ENCODE measurements at places on chromosomes 2 and 18.

DNA sequence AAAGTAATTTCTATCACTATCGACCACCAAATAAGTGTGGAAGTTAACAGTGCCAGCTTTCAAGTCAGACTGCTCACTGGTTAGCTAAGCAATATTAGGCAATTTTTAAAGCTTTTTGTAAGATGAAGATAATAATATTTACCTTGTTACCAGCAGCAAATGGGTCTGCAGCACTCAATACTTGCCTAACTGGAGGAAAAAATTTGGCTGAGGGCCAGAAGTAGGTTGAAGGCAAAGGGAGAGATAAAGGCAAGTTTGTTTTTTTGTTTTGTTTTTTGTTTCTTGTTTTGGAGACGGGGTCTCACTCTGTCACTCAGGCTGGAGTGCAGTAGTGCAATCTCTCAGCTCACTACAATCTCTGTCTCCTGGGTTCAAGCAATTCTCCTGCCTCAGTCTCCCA, 675.9 kb downstream of the DPP10 start:
- DNase-seq = no peak

GRCh38 chr2:120323807-120324399, 22.0 kb upstream of the INHBB start:
- DNase-seq = no peak

GRCh38 chr18:49630246-49630699, 68.4 kb downstream of the LIPG start:
- no peak for DNase-seq

DNA sequence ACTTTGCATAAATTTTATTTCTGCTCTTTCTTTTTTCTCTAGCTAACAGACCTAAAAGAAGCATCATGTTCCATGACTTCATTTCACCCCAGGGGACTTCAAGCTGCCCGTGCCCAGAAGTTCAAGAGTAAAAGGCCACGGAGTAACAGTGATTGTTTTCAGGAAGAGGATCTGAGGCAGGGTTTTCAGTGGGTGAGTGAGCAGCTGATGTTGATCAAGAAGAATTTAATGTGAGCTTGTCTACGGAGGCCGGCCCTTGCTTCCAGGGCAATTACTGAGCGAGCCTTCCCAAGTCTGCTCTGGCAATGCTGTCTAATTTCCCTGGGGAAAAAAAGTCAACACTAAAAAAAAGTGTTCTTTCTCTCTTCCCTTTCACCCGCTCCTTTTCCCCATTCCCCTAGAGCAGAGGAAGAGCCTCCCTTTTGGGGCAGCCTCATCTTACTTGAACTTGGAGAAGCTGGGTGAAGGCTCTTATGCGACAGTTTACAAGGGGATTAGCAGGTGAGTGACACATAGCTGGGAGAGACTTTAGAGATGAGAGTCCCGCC, 1.2 kb downstream of the CDK15 start:
- DNase-seq = no peak

GRCh38 chr2:147639386-147639785, 205.4 kb upstream of the ACVR2A start:
- DNase-seq = no peak

DNA sequence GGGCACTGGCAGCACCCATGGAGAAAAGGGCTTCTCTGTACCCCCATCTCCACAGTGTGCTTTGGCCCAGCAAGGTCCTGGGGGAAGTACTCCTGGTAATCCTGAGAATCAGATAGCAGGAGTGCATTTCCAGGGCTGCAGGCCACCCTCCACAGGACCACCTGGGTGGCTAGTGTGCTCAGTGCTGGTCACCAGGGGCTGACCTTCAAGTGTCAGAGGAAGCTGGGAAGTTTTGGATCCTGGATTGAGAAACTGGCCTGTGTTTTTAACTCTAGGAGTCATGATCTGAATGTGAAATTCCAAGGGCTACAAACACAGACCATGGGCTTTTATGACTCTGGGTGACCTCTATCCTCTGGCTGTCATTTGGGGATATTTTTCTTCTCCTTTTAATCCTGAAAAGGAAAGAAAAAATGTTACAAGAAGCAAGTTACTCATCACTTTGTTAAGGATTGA, 9.3 kb downstream of the RHOB start:
- no peak for DNase-seq

GRCh38 chr18:61765097-61765496, 127.7 kb downstream of the RNF152 start:
- no peak for DNase-seq

DNA sequence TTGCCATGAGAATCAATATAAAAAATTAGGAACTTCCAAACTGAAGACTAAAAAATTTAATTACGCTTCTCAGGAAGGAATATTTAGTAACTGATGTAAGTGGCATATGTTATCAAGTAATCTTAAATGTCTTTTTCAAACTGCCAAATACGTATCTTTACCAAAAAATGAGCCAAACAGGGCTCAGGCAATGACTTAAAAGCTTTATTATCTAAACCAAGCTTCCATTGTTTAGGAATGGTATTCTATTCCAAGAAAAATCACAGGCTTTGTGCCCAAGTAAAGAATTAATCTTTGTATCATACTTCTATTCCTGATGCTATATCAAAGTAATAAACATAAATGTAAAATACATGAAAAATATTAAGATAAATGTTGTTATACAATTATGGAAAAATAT, 71.7 kb upstream of the GRB14 start:
- no peak for DNase-seq

DNA sequence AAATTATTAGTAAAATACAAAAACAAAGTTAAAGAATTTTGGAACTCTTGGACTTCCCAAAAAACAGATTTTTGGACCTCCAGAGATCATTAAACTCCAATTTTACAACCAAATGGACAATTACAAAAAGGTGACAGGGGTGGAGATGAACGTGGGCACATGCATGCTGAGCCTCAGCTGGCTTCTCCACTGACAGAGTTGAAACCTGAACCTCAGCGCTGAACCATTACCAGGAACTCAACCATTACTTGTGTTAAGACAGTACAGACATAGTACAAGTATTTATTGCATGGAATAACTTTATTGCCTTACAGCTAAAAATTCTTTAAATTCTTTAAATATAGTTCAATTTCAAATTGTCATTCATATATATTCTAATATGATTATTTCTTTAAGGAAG, 33.0 kb upstream of the KIDINS220 start:
- no peak for DNase-seq

- DNase-seq = no peak
These were observed 109.1 kb downstream of the HAUS1 start for GRCh38 chr18:46213295-46213694.

GRCh38 chr2:54606393-54606958, 117.0 kb upstream of the EML6 start:
- DNase-seq = no peak

- DNase-seq = no peak
These were observed 73.6 kb downstream of the ST6GAL2 start for GRCh38 chr2:106812383-106812782.

GRCh38 chr2:212173331-212173730, 365.3 kb downstream of the ERBB4 start:
- DNase-seq = no peak

DNA sequence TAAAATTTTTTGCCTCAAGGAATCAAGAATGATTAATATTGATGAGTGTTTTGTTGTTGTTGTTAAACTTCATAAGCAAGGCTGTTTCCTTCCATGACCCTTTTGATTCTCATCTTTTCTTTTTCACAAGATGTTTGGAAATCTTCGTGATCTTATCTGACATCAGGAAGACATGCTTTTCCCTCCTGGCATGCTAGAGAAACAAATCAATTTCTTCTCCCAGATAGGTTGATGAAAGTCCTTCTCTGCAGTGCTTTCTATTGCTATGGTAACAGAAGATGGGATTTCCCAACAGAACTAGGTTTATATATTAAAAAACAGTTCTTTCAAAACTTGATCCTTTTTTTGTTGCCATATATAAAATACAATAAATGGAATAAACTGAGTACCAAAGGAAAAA, 85.2 kb downstream of the EML6 start:
- no peak for DNase-seq

DNA sequence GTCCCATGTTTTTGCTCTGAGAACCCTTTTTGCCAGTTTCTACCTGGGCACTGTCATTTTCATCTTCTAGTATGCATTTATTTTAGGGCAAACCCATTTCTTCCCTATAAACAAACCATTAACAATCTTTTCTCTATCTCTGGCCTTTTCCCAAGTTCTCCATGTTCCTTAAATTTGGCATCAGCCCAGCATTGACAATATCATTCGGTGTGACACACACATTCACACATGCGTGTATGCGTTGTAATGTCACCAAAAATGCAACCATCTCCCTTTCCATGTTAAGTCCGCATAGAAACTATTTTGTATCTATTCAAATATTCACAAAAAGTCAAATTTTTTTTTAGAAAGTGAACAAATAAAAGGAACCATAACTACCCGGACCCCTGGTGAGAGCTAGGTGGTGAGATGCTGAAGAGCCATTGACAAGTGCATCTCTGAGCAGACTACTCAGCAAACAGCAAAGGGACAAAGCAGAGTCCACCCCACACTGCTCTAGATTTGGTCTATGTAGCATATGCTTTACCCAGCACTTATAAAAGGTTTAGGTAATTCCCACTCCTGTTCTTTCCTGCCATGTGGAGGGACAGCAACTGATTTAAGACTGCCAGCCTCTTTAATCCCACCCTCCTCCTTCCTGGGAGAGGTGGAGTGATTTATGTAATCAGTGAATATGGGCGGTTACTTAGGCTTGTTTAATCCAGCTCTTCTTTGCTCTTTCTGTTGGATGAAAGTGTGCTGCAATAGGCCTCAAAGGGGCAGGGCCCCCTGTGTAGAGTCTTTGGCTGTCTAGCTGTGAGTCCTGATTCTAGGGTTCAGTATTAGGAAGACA, 124.1 kb downstream of the METTL8 start:
- DNase-seq = no peak

DNA sequence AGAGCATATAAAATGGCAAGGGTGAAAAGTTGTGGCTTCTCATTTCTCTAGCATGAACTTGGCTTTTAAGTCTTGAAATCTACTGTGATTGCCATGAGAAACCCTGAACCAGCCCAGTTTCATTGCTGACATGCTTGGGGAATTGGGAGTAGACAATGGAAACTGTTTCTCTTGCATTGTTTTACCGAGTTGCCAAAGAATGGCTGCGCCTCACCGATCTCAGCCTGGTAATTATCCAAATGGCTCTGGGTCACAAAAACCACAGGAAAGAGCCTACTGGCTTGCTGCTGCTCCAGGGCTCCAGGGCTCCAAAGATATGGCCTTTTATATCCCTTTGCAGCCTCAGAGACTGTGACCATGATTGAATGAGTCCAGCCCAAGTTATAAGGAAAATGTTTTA, 310.4 kb upstream of the NT5C1B start:
- no peak for DNase-seq
